M059J (cell line): ENCODE measurements at places on chromosomes 7 and 10.

DNA sequence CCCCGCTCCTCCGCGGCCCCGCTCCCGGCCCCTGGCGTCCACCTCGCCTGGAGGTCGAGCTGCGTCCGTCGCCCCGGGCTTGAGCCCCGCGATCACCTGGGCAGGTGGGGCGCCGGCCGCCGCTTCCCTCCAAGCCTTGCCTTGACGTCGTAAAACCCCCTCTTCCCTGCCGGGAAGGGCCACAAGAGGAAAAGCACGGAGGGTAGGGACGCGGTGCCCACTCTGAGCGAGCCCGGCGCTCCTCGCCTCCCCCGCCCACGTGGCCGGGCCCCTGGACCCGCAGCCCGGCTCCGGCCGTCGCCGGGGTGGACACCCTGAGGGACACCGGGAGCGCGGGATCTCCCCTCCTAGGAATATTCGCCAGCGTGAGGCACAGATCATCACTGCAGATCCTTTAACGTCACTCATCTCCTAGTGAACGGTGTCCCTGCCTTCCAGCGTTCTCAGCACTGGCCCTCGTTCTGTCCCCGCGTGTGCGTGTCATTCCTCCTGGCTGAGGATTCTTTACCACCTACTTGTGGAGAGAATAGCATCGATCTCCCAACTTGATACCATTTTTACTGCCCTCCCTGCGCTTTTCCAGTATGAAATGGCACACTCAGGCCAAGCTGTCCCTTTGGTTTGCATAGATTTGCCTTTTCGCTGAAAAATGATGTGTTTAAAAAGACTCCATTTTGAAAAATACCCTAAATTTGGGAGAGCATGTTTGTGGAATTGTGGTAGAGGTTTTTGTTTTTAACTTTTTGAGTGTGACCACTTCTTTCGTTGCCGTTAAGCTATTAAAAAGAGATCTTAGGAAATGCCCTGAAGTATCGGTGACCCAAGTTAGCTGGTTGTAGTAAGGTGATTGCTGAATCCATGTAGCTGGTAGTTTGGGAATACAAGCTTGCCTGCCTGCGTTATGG, 649 bp downstream of the ACTR3B start:
- peak; percentile 59 for DNase-seq

- peak; percentile 33 for DNase-seq
These were observed 39.4 kb upstream of the ZNF488 start for GRCh38 chr10:47423476-47423875.

DNA sequence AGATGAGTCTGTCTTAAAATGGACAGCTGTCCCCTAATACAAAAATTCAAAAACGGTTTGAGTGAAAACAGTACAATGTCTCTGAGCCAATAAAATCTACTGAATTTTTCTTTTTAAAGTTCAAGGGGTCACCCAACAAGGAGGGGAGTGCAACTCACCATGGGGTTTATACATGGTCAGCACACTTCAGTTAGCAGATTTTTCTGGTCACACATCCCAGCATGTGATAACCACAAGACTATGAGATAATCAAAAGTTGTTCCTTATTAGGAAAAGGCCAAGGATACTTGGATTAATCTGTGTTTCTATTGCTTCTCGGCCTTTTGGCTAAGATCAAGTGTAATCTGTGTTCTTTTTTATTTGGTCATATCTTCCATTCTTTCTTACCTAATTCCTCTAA, 31.6 kb downstream of the ABCB5 start:
- DNase-seq, result peak; percentile 9

DNA sequence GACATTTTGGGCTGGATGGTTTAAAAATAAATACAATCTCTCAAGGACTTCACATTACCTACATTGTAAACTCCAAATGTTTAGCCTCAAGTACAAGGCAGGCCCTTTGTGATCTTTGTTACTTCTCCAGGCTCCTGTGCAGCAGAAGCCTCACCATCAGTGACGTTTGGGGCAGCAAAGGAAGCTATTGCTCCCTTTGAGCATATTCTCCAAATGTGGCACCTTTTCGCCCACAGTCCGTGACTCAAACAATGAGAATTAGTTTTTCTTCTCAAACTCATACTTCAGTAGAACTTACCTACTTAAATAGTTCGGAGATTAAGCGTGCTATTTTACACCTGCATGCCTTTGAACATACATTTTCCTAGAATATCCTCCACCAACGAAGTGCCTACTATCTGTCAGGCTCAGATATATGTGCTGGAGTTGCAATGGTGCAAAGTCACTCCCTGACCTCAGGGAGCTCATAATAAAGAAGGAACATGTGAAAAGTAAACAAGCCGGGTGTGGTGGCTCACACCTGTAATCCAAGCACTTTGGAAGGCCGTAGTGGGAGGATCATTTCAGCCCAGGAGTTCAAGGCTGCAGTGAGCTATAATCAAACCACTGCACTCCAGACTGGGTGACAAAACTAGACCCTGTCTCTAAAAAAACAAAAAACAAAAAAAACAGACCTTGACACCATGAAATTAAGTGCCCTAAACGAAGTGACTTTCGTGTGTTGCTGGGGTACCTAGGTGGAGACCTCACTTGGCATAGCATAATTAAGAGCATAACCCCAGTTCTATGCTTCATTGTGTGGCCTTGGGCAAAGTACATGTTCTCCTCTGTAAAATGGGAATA, 1.2 kb upstream of the ABCF2 start:
- no peak for DNase-seq

- no peak for DNase-seq
These were observed 241.5 kb upstream of the PTER start for GRCh38 chr10:16195178-16195769.

GRCh38 chr10:9294865-9295264, 1240.4 kb downstream of the GATA3 start:
- no peak for DNase-seq

DNA sequence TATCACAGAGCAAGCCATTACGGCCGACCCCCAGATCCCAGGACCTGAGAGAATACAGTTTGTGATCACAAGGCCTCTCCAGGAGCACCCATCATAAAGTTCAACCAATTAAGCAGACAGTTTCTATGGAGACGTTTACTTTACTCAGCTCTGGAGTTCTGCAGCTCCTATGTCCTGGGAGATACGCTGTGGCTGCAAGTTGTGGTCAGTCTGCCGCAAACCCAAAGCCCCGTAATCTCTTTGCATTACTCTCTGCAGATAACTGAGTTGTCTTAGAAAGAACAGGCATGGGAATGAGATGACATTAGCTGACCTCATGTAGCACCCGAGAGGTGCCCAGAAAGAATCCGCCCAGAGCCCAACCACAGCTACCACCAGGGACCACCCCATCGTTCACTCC, 305.1 kb downstream of the FGFR2 start:
- DNase-seq, result no peak

DNA sequence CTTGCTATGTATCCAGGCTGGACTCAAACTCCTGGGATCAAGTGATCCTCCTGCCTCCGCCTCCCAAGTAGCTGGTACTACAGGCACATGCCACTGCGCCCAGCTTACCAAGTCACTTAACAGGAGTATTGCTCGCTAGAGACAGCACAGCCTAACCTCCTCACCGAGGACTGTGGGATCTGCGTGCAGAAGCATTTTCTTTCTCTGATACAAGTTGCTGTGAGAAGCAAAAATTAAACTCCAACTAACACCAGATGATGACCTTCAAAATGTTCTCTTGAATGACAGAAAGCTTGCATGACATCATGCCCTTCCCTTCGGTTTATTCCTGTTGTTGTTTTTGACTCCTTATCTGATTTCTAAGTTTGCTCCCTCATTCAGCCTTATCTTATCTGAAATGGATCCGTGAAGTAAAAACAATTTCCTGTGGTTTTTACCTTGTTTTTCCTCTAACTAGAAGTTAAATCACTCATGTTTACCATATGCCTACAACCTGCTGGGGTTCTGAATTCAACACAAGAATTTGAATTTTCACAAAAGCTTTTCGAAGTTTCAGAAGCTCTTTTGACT, 94.4 kb upstream of the KIF5B start:
- DNase-seq, result no peak

- DNase-seq, result no peak
These were observed 338.9 kb upstream of the MBL2 start for GRCh38 chr10:53111529-53111928.

GRCh38 chr7:117819558-117819957, 53.7 kb downstream of the CTTNBP2 start:
- DNase-seq, result no peak

- DNase-seq, result no peak
These were observed 105.6 kb downstream of the APBB1IP start for GRCh38 chr10:26543567-26544306.

DNA sequence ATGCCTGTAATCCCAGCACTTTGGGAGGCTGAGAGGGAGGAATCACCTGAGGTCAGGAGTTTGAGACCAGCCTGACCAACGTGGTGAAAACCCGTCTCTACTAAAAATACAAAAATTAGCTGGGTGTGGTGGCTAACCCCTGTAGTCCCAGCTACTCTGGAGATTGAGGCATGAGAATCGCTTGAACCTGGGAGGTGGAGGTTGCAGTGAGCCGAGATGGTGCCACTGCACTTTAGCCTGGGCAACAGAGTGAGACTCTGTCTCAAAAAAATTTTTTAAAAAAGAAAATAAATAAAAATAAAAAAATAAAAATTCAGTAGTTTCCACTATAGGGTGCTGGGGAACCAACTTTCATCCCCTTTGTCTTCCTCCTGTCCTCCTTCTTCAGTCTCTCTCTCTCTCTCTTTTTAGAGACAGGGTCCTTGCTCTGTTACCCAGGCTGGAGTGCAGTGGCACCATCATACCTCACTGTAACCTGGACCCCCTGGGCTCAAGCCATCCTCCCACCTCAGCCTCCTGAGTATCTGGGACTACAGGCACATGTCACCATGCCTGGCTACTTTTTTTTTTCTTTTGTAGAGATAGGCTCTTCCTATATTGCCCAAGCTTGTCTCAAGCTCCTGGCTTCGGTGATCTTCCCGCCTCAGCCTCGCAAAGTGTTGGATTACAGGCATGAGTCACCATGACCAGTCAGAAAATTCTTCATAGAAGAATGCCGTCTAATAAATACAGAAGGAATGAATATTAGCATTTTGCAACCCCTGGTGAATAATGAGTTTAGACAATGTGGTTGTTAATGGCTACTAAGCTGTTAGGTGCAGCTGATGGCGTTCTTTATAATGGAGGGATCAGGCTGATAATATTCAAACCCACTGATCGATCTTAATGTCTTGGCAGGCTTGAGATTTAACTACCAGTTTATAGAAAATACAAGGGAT, 20.6 kb downstream of the RBM20 start:
- peak; percentile 91 for DNase-seq

GRCh38 chr10:75904499-75905283, 473.3 kb downstream of the LRMDA start:
- no peak for DNase-seq

- no peak for DNase-seq
These were observed 221.3 kb upstream of the CSTF2T start for GRCh38 chr10:51920672-51921071.

DNA sequence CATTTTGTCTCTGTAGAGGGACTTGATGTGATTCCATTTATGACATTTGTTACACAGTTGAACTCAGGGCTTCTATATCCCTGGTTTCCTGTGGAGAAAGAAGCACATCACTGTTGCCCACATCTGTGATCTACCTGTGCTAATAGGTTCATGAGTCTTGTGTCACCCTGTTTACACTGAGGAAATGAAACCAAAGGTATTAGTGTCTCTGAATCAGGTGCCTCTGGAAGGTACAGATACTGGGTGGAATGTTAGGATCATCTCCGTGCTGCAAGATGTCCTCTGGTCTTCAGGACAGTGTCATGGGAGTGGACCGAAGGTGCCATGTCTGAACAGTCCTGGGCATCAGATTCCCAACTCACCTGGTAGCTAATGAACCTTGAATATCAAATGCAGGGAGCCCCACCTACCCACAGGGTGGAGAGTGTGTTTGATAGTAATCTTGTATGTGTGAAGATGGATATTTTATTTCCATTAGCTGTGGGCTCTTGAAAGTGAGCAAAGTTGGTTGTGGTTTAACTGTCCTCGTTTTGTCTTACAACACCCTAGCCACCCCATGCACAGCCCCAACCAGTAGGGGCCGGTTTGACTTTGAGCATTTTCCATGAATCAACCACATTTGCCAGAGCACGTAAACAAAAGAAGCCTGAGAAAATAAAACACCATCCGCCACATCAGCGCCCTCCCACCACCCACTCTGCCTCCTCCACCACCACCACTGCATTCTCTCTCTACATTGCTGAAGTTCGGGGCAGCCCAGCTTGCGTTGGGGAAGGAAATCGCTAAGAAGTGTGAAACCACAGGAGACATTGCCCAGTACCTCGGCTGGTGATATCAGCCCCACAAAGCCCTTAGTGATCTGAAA, 40.7 kb downstream of the TARP start:
- peak; percentile 59 for DNase-seq

- no peak for DNase-seq
These were observed 129.6 kb downstream of the SMURF1 start for GRCh38 chr7:99014113-99014985.

GRCh38 chr7:157476201-157476600, 139.4 kb downstream of the DNAJB6 start:
- no peak for DNase-seq

- DNase-seq, result no peak
These were observed 754.0 kb downstream of the KCNMA1 start for GRCh38 chr10:76883596-76883995.

GRCh38 chr7:76165106-76165972, 36.4 kb upstream of the SRRM3 start:
- DNase-seq, result no peak

DNA sequence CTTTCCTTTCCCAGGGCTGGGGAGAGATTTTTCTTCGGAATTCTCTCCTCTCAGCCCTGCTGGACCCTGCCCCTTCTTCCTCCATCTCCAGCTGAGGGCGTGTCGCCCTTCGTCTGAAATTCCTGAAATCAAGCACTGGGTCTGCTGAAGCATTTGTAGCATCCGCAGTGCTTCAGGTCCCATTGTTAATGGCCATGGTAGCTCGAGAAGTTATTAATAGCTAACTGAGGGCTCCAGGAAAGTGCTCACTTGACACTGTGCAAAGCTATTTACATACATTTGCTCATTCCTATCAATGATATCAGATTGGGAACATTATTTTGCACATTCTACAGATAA, 515 bp downstream of the FAM149B1 start:
- no peak for DNase-seq

GRCh38 chr7:99267481-99267840, 5.2 kb upstream of the MYH16 start:
- DNase-seq, result peak; percentile 92

DNA sequence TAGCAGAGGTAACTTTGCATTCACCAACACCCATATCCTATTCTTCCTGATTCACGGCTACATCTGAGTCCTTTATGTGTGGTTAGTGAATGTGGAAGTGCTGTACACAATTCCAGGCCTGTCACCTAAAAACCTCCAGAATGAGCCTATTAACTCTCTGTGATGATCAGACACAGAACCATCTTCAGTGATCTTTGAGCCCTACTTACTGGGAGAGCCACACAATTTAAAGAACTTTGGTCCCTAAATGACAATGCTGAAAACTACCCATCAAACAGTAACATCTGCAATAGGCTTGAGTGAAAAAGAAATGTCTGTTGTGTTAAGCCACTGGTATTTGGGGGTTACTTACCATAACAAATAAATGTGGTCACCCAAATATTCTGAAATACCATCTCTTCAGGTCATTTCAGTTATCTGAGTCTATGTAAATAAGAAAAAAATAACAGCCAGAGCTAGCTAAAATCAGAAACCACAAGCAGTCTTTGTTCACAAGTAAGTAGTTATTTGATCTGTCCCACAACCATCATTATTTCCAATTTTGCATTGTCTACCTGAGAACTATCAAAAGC, 145.7 kb downstream of the HGF start:
- peak; percentile 23 for DNase-seq
